ENCODE measurements at places on chromosomes 13 and 19.
A peak's percentile ranks its signal among the peaks of the same experiment; 100 is the strongest.

DNA sequence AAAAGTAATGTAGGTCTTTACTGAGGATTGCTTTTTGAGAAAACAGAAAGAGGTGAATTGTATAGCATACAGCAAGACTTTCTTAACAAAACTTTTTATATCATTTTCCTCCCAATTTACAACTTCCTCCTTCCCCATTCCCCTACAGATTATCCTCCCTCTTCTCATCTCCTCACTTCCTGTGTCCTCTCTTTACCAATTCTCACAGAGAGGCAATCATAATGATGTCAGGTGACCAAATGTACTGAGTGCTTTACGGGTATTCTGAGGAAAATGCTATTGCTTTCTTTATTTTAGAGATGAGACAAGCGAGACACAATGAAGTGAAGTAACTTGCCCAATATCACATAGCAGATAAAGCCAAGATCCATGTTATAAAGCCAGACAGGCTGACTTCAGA is 1.7 kb upstream of the MTMR6 start:
- no peak for DNase-seq

GRCh38 chr13:57726981-57727380 is 95.4 kb downstream of the PCDH17 start:
- DNase-seq, result no peak

- DNase-seq, result peak; percentile 45
Measured at GRCh38 chr13:39144941-39145533, 106.8 kb downstream of the NHLRC3 start.

DNA sequence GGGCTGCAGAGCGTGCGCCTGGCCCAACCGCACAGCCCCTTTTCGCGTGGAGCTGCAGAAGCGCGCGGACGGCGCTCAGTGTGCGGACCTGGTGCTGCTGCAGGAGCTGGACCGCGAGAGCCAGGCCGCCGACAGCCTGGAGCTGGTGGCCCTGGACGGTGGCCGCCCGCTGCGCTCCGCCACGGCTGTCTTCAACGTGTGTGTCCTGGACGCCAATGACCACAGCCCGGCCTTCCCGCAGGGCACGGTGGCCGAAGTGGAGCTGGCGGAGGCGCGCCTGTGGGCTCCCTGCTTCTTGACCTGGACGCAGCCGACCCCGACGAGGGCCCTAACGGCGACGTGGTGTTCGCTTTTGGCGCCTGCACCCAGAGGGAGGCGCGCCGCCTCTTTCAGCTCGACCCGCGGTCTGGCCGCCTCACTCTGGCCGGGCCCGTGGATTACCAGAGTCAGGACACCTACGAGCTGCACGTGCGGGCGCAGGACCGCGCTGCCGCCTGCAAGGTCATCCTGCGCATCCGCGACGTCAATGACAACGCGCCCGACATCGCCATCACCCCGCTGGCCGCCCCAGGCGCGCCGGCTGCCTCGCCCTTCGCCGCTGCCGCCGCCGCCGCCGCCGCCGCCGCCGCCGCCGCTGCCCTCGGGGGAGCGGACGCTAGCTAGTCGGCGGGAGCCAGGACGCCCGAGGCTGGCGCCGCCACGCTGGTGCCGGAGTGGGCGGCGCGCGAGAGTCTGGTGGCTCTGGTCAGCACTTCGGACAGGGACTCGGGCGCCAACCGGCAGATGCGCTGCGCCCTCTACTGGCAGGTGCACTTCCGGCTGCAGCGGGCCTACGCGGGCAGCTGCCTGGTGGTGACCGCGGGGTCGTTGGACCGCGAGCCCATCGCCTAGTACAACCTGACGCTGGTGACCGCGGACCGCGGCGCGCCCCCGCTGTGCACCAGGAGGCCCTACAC is 172.2 kb downstream of the OLFM4 start:
- no peak for DNase-seq
